ENCODE measurements at places on chromosomes 12 and 14.
A peak's percentile ranks its signal among the peaks of the same experiment; 100 is the strongest.

DNA sequence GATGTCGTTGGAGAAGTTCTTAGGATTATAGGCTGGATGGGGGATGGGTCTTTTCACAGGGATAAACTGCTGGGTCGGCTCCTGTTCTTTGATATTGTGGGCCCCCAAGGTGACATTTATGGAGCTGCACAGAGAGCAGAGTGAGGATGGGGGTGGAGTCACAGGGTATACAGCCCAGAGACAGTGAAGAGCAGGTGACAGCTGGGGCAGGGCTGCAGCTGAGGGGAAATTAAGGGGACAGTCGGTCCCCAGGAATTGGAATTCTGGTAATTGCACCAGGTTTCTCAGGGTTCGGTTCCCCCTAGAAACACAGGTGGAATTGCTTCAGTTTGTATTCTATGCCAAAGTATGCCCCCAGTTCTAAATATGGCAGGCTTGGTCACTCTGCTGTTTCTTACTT, 1.7 kb downstream of the GZMB start:
- no peak for DNase-seq

GRCh38 chr12:132227118-132227517, 82.9 kb downstream of the NOC4L start:
- DNase-seq: no peak

- no peak for DNase-seq
These were observed 10.3 kb downstream of the RPS6KL1 start for GRCh38 chr14:74912801-74913200.

GRCh38 chr12:10018386-10018785, 8.0 kb downstream of the CLEC12B start:
- DNase-seq: no peak

- no peak for DNase-seq
These were observed 9.3 kb upstream of the GYS2 start for GRCh38 chr12:21613931-21614330.

- no peak for DNase-seq
These were observed 46.9 kb downstream of the EVL start for GRCh38 chr14:100111931-100112704.

DNA sequence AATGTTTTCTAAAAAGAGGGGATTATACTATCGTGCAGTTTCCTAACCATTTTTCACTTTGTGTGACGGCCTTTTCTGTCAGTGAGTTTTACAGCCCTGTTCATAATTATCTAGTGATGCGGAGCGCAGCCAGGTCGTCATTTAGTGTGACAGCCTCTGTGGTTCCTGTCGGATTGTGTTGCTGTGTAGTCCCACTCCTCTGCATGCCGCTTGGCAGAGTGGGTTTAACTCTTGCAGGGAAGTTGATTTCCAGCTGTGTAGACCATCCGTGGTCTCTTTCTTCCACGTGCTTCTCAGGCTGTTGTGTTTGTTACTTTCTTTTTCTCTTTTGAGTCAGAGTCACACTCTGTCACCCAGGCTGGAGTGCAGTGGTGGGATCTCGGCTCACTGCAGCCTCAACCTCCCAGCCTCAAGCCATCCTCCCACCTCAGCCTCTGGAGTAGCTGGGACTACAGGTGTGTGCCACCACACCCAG, 8.6 kb downstream of the RAN start:
- DNase-seq: no peak

GRCh38 chr12:92046557-92047392, 98.9 kb downstream of the BTG1 start:
- no peak for DNase-seq

DNA sequence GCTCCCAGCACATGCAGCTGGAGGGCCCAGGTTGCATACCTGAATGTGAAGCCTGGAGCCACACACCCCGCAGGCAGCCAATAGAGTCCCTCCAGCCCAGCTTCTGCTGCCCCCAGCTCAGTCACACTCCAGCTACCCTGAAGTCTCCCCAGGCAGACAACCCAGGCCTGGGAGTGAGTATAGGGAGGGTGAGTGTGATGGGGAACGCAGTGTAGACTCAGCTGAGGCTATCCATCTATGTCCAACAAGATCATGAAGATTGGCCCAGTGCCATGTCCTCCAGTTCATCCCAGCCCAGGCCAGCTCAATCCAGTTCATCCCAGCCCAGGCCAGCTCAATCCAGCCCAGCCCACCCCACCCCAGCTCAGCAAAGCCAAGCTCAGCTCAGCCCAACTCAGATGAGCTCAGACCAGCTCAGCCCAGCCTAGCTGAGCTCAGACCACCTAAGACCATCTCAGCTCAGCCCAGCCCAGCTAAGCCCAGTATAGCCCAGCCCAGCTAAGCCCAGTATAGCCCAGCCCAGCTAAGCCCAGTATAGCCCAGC, 330.4 kb downstream of the TMEM121 start:
- no peak for DNase-seq

DNA sequence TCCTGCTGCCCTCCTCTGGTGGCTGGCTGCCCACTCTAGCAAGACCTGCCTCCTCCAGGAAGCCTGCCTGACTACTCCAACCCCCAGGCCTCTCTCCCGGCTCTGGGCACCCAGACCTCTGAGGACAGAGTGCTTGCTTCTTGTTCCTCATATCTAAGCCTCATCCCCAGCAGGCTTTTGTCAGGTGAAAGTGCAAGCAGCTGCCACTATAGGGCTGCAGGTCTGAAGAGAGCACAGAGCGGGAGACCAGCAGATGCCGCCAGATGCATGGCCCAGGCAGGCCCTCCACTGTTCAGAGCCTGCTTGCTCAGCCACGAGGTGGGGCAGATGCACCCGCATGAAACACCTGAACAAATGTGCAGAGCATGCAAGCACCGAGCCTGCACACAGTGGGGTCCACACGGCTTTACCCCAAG, 73.0 kb downstream of the SERPINA3 start:
- no peak for DNase-seq

GRCh38 chr12:122888232-122888752, 7.6 kb downstream of the VPS37B start:
- DNase-seq: peak; percentile 20

- no peak for DNase-seq
These were observed 27.4 kb upstream of the PAPLN start for GRCh38 chr14:73209953-73210352.

DNA sequence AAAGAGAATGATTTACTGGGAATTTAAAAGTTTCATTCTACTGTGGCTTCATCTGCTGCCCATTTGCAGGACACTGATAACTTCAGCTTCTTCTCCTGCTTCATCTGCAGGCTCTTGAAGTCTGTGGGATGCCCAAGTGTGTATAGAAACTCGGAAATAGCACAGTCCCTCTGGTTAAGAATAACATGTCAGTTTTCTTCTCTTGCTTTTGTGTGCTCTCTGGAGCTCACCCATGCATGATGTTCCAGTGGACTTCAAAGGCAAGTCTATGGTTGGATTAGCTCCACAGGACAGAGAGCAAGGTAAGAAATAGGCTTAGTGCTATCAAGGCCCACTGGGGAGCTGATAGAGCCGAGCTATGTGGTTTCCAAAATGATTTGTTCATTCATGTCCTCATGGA, 13.7 kb downstream of the RMST start:
- no peak for DNase-seq

DNA sequence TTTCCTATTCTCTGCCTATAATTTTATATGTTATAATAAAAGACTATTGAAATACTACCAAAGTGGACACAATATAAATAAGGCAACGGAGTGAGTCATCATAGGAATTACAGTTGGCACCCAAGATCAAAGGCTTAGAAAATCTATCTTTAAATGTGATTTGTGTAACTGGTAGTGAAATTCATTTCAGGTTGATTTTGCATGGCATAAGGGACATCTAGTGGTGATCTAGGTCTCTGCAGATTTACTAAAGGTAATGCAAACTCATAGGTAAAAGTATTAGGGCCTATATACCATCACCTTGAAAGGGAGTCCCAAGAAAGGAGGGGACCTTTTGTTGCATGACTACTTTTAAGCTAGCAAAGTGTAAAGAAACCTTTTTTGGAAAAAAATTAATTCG, 527.2 kb downstream of the NRXN3 start:
- peak; percentile 7 for DNase-seq

DNA sequence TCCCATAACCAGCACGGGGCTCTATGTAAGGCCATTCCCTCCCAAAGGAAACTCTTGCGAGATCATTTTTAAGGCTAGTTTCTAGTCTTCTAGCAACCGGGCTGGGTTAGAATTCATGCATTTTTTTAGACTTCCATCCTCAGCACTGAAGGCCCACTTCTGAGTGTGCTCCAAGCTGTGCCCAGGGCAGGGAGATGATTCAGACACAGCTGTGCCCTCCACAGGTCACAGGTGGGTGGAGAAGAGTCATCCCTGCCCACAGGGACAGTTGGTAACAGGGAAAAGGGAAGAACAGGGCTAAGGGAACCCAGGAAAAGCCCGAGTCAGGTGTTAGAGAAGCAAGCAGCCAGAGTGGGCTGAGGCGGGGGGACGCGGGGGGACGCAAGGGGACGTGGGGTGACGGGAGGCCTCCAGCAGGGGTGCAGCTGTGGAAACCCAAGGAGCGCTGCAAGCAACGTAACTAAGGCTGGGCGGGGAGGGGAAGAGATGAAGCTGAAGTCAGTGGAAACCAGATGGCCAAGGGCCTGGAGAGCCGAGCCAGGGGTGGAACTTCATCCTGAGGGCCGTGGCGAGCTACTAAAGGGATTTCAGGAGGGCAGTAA, 27.2 kb upstream of the PPP2R5C start:
- no peak for DNase-seq

DNA sequence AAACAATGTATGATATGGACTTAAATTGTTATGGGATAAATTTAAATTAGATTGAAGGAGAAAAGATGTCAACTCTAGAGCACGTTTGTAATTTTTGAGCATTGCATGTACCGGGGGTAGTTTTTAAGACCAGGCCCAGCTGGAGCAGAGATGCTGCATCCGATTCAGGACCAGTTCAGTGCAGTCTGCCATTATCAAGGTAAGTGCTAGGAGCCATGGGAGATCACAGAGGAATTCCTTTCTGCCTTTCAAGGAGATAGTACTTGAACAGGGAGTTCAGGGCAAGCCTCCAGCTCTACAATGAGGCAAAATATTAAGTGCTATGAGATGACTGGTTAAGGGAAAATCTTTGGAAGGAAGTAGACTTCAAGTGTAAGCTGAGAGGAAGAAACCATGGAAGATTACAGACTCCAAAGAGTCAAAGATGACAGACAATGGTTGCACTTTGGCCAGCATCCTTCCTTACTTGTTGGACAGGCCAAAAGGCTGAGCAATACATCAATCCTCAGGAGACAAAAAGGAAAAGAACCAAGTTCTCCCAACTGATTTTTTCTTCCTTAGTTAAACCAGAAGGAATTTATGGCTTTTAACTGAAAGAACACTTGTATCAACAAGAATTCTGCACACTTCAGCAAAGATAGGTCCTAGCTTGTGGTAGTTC, 113.2 kb upstream of the HIF1A start:
- no peak for DNase-seq

DNA sequence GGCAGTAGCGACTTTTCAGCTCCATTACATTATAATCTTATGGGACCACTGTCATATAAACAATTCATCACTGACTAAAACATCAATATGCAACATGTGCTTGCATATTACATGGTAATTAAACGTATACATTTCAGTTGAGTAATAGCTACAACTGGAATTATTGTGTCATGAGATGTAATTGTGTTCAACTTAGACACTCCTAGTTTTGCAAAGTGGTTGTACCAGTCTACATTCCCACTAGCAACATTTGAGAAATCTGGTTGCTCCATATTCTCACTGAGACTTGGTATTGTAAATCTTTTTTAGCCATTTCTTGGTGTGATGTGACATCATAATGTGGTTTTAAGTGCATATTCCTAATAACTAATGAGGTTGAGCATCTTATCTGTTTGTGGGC, 90.0 kb downstream of the CAPZA3 start:
- DNase-seq: no peak

DNA sequence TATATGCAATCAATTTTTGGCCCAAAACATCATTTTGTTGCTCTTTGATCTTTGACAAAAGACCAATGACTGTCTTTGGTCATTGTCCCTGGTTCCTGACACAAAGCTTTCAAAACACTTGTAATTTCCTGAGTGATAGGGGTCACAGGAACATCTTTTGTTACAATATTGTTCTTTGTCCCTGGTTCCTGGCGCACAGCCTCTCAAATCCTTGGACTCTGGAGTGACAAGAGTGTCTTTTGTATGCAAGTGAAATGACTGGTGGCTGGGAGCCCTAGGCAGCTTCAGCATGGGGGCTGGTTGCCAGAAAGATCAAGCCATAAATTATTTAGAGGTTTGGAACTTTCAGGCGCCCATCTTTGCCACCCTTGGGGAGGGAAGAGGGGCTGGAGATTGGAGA, 53.9 kb downstream of the DNAH10 start:
- no peak for DNase-seq

- DNase-seq: no peak
These were observed 21.6 kb downstream of the RERGL start for GRCh38 chr12:18068355-18068754.

DNA sequence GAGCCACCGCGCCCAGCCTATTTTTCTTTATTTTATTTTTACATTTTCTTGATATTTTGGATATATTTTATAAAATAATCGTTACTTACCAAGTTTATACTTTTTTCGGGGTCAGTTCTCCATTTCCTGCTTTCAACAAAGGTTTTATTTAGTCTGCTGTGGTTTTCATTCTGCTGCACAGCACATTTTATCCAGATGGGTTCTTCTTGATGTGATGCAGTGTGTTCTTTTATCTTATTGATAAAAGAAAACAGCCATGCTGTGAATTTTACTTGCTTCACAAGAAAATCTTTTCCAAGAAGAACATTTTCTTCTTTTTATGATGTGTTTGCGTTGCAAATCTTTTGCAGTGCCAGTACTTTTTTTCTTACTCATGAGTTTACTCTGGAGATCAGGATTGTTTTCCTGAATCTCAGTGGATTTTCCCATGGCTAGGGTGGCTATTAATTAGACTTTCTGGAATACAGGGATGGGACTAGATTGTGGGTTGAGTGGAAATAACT, 192.5 kb downstream of the ADGRD1 start:
- DNase-seq: no peak

DNA sequence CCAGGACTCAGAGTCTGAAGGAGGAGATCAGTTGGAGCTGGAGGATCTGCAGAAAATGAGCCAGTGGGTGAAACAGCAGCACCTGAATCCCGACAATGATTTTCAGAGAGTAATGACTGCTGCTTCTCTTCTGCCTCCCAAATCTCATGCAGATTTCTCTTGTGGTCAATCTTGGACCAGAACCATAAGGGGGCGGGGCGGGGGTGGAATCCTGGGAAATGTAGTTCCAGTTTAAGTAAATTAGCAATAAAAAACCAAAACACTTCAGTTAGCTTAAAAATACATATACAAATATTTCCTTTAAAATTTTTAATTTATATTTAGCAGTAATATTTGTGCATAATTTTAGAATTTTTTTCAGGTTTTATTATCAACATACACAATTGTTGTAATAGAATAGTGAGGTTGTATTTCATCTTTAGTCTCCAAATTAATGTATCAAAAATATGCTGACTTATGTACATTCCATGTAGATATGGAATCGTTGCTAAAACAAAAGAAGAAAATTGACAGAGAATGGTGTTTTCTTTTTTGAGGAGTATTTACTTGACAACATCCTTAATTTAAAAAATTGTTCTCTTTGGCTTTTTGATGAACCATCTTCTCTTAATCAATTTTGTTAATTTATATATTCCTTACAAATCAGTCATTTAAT, 223.5 kb upstream of the SYT10 start:
- DNase-seq: no peak

DNA sequence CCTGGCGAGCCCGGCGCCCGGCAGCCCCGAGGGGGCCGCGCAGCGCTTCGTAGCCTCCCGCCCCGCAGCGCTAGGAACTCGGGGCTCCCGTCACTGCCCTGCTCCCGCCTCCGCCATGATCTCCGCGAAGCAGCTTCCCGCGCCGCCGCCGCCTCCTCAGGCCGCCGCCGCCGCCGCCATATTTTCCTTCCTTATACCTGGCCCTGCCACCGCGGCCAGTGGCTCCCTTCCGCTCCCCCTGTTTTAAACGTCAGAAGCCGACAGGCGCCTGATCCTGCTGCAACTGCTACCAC, 286 bp downstream of the PPP4R3A start:
- no peak for DNase-seq

Data from NCI-H2081 treated with DMSO at 0.1 percent for 48 hours (cell line).